ENCODE measurements at places on chromosomes 1 and 21.

GRCh38 chr1:25566730-25567341 lies 23.4 kb downstream of the LDLRAP1 start:
- no peak for DNase-seq

GRCh38 chr1:207191061-207191460 lies 87.0 kb downstream of the C4BPA start:
- DNase-seq, result no peak

GRCh38 chr1:100627054-100627716 lies 89.2 kb downstream of the GPR88 start:
- DNase-seq, result no peak

GRCh38 chr1:72063364-72064044 lies 218.8 kb downstream of the NEGR1 start:
- no peak for DNase-seq

DNA sequence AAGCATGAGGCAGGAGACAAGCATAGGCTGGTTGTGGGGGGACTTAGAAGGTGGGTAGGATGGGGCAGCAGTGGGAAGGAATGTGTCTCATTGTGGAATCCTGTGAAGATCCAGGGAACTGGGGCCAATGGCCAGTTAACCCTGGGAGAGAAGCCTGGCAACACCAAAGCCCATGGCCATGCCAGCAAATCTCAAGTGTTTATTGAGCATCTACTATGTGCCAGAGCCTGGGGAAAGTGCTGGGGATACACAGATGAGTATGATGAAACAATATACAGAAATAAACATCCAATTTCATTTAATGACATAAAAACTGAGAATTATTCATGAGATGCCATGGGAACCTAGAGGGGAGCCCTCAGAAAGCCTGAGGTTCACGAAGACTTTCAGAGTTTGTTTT lies 17.4 kb downstream of the LGR6 start:
- DNase-seq, result no peak

- no peak for DNase-seq
These were observed 99.5 kb upstream of the GJB5 start for GRCh38 chr1:34655206-34655874.

DNA sequence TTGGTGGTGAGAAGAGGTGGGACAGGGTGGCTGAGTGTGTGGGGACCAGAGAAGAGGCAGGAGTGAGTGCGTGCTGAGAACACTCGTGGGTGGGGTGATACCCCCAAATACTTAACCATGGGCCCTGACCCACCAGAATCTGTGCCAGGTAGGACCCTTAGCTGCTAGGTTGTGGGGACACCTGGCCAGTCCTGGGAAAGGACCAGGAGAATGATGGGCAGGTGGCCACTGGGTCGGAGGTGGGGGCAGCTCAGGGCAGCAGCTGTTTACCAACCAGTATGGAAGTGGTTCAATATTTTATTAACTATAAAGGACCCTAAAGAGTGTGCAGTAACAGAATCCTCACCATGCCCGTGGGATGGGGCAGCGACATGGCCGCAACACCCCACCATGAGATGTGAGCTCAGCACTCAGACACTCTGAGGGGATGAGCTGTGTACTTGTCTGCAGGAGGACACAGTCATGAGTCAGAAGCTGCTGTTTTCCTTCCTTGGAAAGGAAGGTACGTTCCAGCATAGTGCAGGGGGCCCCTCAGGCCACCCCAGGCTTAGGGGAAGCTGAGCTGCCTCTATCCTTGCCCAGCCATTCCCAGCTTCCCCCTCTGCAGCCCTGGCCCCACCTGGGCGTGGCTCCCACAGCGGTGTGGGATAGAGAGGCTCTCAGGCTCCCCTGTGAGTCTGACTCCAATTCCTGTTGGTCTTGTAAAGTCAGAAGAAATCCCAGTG lies 25.4 kb downstream of the TEX35 start:
- no peak for DNase-seq

- DNase-seq, result no peak
These were observed 29.1 kb upstream of the SEC16B start for GRCh38 chr1:177998696-177999631.

DNA sequence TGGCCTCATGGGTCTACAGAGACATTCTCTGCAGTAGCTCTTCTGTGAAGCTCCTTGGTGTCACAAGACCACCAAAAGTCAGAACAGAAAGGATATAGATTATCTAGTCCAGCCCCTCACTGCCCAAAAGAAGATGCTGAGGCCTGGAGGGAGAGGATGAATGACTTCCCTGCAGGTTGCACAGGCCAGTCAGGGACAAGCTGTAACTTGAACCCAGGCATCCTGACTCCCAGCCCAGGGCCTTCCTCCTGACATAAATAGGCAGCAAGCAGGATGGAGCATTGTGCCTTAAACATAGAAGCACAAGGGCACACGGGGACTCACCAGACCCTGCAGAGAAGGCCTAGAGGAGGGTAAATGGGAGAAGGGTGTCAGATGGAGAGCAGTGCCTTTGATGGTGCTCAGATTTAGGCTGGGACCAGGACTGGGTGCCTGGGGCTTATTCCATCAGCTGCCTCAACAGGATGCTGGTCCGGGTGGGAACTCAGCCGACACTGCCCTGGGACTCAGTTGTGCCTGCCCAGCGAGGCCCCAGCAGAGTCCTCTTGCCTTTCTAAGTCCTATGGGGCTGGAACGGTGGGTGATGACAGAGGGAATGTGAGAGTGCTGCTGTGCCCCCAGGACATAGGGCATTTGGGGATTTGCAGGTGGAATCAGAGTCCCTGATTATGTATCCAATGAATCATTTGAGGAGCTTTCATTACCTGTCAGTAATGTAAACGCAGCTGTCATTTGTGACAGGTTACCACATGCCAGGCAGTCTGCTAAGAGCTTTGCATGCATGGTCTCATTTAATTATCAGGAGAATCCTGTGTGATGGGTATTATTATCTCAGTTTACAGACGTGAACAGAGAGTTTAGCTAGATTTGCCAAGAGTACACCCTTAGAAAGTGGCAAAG lies 13.2 kb downstream of the S100A7A start:
- DNase-seq, result no peak

GRCh38 chr1:7444363-7444762 lies 326.7 kb upstream of the VAMP3 start:
- DNase-seq, result no peak

DNA sequence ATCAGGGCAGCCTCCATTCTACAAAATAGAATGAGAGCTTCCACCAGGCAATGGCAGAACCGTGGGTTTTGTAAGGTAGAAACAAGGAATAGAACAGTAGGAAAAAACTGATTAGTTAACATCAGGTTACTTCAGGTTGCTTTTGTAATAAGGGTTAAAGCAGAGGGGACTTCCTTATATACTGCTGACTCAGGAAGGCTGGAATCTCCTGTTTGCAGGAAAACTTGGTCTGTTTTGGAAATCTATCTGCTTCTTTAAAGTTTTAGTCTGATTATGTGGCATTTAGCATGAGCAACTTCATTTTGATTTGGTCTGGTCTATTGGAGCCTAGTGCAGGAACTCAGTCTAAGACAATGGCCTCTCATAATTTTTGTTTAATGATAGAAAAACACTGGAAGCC lies 32.7 kb upstream of the RAB4A start:
- no peak for DNase-seq

DNA sequence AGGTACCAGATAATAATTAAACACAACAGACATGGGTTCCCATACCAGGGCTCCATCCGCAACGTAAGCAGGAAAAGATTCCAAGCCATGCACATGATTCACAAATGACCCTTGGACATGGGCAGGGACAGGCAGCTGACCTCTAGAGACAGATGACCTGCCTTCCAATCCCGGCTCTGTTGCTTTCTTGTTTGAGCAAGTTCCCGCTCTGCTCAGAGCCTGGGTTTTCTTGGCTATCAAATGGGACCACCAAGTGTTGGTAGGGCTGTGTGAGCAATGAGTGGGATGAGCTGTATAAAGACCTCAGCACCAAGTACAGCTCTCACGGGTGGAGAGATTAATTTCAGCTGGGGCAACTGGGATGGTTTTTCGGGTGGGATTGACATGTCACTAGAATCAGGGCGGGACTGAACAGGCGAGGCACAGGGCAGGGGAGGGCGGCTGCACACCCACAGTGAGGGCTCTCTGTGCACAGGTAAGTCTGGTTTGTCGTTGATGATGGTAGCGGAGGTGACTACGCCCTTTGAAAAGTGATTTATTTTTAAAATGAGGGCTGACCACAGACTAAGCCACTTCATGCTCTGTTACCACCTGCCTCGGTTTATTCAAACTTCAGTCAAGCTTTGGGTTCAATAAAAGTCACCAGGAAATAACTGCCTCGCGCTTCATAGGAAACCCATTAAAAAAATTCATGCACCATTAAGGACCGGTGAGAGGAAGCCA lies 57.5 kb upstream of the IFFO2 start:
- peak; percentile 59 for DNase-seq

- no peak for DNase-seq
These were observed 37.7 kb upstream of the COL6A1 start for GRCh38 chr21:45943630-45944540.

Data from type B pancreatic cell (in vitro differentiated cells).